ENCODE measurements at places on chromosomes 11 and 22.

DNA sequence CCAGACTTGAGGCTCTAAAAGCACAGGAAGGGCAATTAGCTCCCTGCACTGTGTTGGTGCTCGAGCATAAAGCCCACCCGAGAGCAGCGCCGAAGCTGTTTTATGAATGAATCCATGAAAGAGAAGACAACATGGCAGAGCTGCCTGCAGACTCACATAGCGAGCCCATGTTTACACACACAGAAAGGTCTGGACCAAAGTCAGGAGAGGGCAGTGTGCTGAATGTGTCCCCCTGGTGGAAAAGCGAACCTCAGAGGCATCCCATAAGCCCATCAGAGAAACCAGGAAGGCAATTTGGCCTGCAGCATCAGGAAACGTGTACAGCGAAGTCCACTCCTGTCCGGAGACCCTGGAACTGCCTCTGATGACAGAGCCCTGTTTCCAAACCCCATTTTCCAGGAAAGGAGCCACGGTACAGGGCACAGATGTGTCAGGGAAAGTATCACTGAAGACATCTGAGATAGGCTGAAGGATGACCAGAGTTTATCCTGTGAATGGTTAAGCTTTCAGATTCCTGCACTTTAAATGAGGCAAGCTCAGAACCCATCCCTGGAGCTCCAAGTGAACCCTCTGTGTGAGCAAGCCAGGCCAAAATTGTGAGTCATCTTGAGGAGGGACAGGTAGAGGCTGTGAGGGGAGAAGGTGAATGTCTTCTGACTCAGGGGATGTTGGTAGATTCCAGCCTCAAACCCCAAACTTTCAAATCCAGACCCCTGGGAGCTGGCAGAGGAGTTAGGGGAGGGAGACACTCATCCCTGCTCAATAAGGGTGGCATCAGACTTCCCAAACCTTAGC lies 36.9 kb downstream of the CHRDL2 start:
- no peak for DNase-seq

- DNase-seq = no peak
Measured at GRCh38 chr11:115663790-115664189, 159.6 kb upstream of the CADM1 start.

GRCh38 chr11:9821008-9821752 lies 157.3 kb downstream of the SWAP70 start:
- DNase-seq = no peak

DNA sequence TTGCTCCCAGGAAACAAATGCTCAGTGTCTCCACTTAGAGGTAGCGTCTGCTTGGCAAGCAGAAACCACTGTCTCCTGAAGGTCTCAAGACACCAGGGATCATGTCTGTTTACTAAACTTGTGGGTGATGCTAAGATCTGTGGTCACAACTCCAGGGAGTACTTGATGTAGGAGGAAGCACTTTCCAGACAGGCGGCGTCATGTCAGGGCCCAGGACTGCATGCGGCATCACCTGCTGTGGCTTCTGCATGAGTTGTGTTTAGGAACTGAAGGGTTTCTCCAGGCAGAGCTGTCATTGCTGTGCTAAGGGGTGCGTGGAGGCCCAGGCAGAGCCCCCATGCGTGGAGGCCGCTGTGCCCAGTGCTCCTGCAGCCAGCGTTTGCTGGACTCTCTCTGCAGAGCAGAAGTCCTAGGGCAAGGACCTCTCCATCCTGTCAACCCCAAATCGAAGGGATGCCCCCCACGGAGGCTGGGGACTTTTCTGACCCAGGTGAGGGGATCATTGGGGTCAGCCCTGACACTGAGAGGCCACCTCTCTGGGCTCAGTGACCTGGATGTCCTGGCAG lies 8.1 kb upstream of the PANX2 start:
- no peak for DNase-seq

DNA sequence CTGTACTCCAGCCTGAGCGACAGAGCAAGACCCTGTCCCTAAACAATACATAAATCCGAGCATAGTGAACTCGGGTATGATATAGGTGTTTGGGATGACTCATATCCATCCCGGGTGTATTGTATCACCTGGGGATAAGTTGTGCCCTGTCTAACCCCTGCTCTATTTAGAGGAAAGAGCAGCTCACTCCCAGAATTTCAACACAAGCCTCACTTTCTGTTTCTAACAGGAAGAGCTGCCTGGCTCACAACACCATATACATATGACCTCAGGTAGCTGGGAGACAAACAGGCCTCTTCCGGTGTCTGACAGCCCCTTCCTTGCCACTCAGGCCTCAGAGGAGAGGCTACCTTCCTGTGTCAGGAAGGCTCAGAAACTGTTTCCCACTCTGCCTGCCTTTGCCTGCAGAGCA lies 9.9 kb upstream of the MICALL1 start:
- peak; percentile 49 for DNase-seq

GRCh38 chr22:50341977-50342650 lies 1.0 kb upstream of the PPP6R2 start:
- DNase-seq = peak; percentile 84

- no peak for DNase-seq
Measured at GRCh38 chr11:114401311-114401710, 845 bp downstream of the RBM7 start.

DNA sequence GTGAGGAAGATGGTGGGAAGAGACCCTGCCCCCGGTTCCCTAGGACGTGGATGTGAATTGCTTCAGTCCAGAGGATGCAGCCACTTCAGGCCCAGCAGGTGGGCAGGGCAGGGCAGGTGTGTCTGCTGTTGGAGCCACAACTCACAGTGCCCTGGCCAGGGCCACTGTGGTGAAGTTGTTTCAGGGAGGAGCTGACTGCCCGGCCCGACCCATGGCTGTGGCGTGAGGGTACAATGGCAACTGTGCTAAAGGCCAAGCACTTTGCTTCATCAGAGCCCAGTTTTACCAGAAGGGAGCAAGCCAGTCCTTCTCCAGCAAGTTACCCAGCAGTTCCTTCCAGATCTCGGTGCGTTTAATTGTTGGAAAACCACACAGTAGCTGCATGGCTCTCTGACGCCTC lies 1174.4 kb downstream of the BRD1 start:
- no peak for DNase-seq

GRCh38 chr22:17754233-17754925 lies 19.9 kb downstream of the BID start:
- DNase-seq = no peak

DNA sequence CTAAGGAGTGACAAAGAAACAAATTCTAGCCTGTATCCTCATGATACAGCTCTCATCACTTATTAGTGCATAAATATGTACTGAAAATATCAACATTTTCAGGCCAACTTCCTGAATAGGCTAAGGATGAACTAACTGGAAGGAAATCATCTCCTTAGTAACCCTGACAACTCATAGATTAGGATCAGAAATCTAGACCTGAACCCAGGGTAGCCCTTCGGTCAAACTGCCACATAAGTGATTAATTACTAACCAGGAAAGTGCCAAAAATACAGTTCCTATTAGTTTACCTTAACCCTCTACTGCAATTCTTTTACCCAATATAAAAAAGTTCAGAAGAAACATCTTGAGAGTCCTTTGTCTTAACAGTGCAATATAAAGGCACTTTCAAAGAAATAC lies 40.0 kb downstream of the AMBRA1 start:
- DNase-seq = no peak

GRCh38 chr22:48251629-48252028 lies 1489.2 kb downstream of the TBC1D22A start:
- no peak for DNase-seq

- DNase-seq = no peak
Measured at GRCh38 chr22:40218723-40219294, 41.1 kb downstream of the TNRC6B start.

GRCh38 chr11:36193721-36194120 lies 95.5 kb downstream of the COMMD9 start:
- DNase-seq = no peak

- no peak for DNase-seq
Measured at GRCh38 chr11:80520507-80520887, 1079.7 kb upstream of the TENM4 start.

DNA sequence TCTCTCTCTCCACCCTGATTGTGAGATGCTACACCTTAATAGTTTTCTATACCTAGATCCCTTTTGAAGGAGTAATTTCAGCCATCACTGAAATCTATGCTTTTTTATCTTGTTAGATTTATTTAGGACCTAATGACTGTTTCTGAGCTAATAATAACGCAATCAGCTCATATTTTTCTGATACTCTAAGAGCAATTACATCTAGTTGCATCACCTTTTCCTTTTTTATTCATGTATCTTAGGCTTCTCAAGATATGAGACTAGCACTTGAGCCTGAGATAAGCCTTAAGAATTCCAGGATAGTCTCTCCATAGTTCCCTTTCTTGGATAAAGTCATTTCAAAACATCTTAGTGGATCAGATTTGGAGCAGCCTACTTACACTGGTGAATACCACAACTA lies 25.1 kb upstream of the CAVIN3 start:
- no peak for DNase-seq

DNA sequence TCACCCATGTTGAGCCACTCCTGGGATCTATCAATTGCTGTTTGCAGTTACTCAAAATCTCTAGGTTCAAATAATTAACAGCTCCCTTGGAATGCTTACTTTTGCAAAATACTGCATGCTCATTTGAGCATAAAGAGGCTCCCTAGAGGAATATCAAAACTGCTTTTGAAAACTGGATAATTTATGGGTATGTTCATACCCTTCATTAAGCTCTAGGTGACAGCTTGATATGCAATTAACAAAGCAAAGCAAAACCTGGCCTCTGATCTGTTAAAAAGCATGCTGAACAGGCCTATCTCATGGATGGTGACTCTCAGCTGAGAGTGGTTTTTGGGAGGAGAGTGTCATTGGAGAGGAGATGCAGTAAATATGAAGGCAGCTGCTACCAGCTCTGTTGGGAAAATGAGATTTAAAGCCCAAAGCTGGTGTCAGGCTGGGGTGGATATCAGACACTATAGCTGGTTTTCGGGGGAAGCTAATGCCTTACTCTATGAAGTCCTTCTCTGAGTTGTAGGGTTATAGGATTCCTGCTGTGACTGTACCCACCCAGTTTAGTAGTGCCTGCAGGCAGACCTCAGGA lies 110.9 kb downstream of the RASSF10 start:
- no peak for DNase-seq

- no peak for DNase-seq
Measured at GRCh38 chr11:31997955-31998354, 92.9 kb upstream of the RCN1 start.

GRCh38 chr22:27668828-27669797 lies 132.4 kb downstream of the MN1 start:
- peak; percentile 76 for DNase-seq

- DNase-seq = no peak
Measured at GRCh38 chr11:79419120-79419519, 21.7 kb downstream of the TENM4 start.

DNA sequence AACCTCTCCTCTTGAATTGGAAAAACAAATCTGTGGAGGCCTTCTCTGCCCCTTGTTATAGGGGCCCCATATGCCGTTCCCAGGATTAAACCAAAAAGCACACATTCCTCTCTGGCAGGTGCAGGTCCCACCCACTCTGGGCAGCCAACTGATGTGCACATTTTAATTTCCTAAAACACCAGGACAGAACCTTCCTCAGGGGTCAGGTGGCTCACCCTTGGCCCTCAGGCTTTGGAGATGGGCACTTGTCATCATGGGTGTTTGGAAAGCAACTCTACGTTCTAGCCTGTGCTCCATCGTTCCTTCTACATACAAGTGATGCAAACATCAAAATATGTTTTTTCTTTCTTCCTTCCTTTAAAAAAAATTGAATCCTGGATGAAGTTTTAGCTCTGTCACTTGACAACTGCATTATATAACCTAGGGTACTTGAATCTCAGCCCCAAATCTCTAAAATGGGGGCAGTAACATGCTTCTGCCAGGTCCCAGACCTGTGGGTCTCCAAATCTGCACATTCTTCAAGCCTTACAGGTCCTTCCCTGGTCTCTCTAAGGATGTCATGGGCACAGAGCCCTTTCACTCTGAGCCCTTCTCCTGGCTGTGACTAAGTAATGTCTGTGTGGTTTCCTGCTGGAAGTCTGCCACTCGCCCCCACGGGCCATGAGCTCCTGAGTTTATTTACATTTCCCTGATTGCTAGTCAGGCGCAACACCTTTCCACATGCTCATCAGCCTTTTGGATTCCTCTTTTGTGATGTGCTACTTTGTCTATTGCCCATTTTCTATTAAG lies 43.8 kb downstream of the KCNQ1OT1 start:
- no peak for DNase-seq

- no peak for DNase-seq
Measured at GRCh38 chr11:133318221-133318620, 214.1 kb downstream of the OPCML start.

DNA sequence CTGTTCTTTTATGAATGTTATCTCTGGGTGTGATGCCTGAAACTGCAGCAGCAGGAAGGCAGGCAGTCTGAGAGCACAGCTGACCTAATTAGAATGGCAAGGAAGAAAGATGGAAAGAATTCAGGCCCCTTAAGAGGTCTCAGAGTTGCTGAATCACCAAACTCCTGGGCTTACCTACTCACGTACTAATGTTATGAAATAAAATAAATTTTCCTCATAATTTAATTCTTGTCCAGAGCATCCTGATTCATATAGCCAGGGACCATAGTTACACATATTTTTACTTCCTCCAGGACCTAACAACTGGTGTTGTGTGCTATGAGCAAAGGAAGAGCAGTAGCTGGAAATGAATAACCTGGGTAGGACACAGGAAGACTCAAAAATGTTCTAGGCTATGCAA lies 41.9 kb downstream of the SNX19 start:
- DNase-seq = no peak

GRCh38 chr11:134142536-134142935 lies 73.7 kb downstream of the JAM3 start:
- no peak for DNase-seq

DNA sequence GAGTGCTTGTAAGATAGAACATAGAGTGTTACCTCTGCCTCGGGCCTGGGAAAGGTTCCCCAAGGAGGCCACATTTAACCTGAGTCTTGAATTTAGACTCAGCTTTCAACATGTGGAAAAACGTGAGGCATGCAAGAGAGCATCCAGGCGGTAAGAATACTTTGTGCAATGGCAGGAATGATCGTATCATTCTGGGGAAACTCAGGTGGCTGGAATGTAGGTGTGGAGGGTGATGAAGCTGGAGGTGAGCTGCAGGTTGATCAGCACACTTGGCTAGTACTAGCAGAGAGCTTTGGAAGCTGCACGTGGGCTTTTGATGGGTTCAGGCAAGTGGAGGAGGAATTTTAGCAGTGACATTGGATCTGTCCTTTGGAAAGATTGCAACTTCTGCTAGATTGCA lies 270.3 kb upstream of the RAG2 start:
- DNase-seq = no peak

DNA sequence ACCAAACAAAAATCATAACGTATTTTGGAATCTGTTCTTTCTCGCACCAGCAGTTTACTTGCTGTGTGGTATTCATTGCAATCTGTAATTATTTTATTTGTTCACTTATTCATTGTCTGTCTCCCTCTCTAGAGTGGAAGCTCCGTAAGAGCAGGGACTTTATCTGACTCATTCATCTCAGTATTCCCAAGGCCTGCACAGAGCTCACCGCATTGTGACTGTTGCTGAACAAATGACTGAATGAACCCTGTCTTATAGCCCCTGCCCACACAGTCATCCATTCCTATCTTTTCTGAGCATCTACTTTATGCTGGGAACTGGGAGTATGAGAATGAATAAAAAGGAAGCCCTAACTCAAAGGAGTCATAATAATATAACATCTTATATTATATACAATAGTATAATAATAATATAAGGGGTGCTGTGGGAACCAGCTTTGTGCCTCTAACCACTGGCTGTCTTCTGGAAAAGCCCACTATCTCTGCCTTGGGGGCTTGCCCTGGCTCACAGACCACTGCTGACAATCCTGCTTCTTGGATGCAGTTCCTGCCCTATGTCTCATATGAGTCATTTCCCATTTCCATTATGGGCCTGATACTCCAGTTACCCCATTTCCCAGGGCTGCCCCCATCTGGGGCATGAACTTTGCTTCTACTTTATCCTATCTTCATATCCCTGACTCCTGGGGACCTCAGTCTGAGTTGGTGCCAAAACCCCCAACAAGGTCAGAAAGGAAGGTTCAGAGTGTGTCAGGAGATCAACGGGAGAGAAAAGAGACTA lies 11.0 kb downstream of the XRRA1 start:
- no peak for DNase-seq
